ENCODE measurements at places on chromosomes 3 and 15.

- no peak for DNase-seq
Measured at GRCh38 chr3:141152801-141153678, 78.6 kb upstream of the PXYLP1 start.

DNA sequence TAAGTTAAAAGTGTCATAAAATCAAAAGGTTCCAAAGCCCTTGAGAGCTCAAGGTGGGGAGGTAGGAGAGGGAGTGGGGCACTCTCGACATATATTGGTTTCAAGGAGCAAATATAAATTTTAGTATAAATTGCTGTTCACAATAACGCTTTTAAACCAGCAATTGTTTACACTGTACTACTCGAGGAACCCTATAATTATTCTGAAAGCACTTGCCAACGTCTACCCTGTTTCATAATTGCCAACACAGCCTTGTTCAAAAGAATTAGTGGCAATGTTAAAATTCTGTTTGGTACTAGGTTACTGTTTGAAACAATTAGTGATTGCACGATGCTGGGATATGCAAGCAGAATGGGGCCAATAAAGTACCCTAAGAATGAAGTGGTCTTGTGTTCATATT is 76.3 kb upstream of the ICE2 start:
- DNase-seq: no peak

GRCh38 chr15:58346361-58346760 is 85.4 kb upstream of the LIPC start:
- peak; percentile 78 for DNase-seq

- no peak for DNase-seq
Measured at GRCh38 chr3:186333256-186333655, 28.8 kb downstream of the DGKG start.

DNA sequence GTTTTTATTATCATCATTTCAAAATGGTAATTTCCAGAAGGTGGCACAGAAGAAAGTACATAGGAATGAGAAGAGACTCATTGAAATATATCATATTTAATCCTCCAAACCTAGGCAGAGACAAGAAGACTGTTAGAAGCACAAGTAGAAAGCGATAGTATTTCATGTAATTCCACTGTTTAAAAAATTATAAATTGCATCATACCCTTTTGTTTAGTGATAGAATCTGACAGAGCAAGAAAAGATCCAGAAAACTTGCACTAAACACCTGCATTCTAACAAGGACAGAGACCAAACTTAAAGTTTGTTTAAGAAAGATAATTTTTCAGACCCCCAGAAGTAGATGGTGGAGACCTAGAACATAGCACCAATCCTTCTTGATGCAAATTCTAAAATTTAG is 56.9 kb upstream of the CD96 start:
- no peak for DNase-seq

DNA sequence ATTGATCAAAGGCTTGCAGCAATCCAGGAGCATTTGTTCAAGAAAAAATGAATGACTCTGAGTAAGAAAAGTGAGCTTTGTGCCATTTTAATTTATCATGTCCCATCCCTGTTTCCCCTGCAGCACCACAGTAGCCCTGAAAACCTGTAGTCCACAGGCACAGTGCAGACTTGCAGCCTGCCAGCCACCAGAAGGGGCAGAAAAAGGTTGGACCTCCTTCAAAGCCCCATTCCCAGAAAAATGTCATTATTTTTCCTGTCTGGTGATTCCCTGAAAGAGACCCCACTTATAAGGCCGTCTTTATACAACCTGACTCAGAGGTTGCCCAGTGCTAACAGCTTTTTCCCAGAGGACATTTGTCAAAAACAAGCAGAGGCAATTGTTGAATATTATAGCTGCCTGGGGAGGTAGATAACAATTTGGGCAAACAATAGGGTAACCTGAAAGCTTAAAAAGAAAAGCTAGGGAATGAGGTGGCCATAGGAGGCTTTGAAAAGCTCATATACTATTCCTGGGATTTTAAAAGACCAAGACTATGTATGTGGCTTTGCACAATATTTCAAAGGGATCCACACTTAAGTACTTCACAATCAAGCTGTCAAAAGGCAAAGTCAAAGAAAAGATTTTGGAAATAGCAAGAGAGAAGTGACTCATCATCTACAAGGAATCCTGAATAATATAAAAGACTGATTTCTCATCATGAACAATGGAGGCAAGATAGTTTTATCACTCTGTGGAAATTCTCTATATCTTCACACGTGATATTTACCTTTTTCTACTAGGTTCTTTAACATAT is 136.8 kb upstream of the PLXNA1 start:
- no peak for DNase-seq

DNA sequence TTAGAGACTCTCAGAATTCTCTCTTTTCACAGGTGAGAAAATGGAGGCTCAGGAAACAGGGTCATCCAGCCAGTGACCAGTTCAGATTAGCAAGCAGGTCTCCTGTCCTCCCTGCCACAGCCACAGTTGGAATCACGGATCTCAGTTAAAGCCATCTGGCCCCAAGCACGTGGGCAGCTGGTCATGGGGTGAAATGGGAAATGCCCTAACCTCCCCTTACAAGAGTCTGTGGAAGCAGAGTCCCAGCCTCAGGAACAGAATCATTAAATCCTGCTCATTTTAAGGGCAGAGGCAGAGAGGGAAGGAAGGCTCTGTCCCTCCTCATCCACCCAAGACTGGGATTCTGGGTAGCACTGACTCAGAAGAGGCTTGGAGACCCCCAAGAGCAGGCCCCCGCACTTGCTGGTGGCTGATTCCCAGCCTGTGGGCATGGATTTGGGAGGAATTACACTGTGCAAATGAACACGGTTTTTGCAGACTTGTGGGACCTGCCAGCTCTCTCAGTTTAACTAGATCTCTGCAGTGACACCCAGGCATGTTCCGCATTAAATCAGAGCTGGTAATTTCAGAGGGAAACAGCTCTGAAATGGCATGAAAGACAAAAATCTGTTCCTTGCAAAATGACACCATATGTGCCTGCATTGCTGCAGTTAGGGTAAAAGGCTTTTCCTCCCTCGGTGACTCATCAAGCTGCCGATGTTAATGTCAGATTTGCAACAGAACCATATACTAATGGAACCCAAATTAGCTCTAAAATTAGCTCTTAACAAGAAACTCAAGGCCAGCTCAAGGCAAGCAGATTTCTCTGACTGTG is 89.0 kb downstream of the BDH1 start:
- DNase-seq: peak; percentile 71

DNA sequence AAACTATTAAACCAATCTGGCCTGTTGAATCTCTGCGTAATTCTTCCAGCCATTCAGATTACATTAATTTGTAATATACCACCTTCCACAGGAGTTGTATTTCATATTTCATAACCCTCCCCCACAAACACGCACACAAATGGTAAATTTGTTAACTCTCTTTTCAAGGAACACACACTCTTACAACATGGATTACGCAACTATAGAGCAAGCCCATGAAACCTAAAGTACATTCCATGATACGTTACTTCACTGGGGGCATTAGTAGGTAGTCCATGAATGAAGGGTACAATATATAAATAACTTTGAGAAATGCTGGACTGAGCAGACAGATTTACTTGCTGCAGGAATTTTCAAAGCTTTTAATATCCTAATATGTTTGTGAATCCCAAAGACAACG is 65.0 kb downstream of the TRIM69 start:
- DNase-seq: no peak

GRCh38 chr15:80436511-80437307 is 32.5 kb downstream of the ARNT2 start:
- peak; percentile 29 for DNase-seq

GRCh38 chr15:84982301-84982920 is 755 bp downstream of the PDE8A start:
- DNase-seq: no peak

GRCh38 chr15:93587059-93587521 is 498.1 kb upstream of the RGMA start:
- no peak for DNase-seq

DNA sequence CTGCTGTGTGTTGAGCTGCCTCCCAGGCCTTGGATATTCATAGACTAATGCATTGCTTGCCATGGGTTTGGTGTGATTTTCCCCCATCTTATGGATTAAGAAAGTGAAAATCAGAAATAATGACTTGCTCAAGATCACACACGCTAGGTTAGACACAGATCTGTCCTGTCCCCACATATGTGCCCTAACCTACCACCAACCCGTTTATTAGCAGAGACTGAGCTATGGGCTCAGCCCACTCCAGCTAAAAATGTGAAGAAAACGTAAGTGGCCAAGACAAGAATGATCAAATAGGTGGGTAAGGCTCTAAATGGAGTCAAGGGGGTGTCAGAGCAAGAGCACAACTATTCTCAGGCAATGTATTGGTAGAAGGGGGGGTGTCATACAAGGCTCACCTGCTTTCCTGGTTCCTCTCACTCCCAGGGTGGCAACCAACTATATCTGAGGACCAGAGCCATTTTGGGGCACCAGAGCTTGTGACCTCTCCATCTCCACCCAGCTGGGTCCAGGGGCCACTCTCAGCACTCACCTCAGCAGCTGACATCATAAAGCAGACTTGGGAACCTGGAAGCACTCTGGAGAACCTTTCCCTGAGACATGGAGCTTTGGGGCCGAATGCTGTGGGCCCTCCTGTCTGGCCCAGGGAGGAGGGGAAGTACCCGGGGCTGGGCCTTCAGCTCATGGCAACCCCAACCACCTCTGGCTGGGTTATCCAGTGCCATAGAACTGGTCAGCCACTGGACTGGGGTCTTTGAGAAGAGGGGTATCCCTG is 1.4 kb downstream of the HEMK1 start:
- DNase-seq: no peak

DNA sequence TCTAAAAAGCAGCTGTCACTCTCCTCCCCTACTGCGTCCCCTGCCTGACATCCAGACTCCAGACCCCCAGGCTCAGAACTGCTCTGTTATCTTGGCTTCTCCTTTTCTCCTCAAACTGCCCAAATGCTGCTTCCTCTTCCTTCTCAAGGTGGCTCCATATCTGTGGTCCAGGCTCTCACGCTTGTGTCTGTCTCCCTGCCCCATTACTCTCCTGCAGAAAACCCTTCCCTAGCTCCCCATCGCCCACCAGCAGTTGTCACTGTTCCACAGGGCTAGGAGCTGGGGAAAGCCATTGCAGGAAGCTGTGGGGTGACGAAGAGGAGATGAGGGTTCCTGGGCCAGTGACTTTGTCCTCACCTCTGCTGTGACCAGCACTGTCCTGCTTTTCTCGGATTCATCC is 30.7 kb upstream of the CGNL1 start:
- peak; percentile 11 for DNase-seq

DNA sequence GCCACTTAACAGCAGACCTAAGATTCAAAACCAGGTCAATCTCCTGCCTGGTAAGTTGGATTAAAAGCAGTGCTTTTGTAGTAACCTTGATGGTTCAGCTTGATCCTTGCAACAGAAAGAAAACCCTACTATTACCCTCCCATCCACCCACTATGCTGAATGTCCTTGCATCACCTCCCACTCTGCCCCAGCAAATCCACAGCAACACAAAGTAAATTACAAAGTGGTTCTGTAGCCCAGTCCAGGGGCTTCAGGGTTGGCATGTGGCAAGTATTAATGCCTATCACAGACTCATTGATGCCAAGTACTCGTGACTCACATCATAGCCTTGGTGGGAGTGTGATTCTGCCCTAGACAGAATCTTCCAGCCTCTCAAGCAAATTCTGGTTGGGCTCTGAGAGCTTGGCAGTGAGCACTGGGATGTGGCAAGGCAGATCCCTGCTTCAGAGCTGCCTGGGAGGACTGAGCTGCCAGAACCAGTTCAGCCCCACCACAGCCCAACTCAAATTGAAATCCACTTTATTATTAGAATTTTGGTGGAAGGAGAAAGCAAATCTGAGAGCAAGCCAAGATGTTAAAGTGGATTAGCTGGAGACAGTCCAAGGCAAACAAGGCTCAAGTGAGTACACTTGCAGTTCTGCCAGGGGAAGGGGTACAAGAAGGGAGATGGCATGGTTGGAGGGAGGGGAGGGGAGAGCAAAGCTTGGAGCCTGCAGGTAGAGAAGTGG is 225.8 kb upstream of the UMPS start:
- peak; percentile 92 for DNase-seq

DNA sequence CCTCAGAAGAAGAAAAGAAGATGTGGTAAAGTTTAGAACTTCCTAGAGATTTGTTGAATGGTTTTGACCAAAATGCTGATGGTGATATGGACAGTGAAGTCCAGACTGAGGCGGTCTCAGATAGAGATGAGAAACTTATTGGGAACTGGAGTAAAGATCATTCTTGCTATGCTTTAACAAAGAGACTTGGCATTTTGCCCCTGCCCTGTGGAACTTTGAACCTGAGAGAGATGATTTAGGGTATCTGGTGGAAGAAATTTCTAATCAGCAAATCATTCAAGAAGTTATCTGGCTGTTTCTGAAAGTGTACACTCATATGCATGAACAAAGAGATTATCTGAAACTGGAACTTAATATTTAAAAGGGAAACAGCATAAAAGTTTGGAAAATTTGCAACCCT is 505.2 kb downstream of the NSUN3 start:
- no peak for DNase-seq

DNA sequence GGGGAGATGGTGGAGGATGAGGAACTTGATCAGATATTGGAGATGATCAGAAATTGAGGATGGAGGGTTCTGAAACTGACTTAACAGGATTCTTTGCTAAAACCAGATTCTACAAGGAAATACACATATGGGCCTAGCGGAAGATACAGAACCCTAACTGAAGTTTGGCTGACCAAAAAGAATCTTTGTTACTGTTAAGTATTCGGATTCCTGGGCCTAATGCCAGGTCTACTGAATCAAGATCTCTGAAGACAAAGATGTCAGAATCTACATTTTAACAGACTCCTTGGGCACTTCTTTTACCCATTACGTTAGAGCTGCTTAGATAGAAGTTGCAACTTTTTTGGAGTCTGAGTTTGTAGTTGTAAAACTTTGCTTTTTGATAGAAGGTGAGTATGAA is 137.7 kb downstream of the FNDC3B start:
- peak; percentile 40 for DNase-seq

DNA sequence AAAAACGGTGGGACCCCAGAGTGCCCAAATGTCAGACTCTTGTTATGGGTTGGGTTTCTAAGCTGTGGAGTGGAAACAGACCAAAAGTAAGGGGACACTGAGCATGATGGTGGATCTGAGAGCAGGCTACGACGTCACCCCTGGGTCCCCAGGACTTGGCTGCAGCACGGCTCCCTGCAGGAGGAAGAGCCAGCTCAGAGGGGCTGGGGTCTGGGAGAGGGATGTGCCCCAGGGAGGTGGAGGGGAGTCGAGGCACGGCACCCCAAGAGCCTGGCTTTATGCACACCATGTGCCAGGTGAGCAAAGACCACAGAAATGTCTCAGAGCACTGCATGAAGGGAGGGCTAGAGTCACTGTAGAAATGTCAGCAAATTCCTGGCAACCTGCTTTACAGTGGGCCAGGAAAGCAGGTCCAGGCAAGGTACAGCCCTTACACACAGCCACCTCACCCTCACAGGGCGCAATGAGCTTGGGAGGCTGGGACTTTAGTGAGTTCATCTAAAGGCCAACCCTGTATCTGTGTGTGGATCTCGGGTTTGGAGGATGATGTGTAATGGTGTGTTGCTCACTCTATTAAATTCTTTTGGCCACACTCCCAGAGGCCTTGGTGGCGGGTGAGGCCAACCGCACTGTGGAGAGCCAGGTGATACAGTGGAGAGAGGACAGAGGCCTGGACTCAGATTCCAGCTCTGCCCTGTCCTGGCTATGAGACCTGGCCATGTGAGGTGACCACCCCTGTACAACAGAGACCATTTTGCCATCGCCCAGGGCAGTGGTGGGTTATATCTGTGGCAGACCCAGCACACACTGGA is 14.1 kb downstream of the CTSH start:
- DNase-seq: peak; percentile 95

Measured in AG08395 (cell line).